ENCODE measurements at places on chromosomes 16 and 17.

DNA sequence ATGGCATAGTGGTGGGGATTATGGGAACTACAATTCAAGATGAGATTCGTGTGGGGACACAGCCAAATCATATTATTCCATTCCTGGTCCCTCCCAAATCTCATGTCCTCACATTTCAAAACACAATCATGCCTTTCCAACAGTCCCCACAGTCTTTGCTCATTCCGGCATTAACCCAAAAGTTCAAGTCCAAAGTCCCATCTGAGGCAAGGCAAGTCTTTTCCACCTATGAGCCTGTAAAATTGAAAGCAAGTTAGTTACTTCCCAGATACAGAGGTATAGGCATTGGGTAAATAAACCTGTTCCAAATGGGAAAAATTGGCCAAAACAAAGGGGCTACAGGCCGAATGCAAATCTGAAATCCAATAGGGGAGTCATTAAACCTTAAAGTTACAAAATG is 1063.2 kb downstream of the CDH11 start:
- no peak for DNase-seq

- DNase-seq: no peak
These were observed 42.4 kb upstream of the CRISPLD2 start for GRCh38 chr16:84777435-84777834.

DNA sequence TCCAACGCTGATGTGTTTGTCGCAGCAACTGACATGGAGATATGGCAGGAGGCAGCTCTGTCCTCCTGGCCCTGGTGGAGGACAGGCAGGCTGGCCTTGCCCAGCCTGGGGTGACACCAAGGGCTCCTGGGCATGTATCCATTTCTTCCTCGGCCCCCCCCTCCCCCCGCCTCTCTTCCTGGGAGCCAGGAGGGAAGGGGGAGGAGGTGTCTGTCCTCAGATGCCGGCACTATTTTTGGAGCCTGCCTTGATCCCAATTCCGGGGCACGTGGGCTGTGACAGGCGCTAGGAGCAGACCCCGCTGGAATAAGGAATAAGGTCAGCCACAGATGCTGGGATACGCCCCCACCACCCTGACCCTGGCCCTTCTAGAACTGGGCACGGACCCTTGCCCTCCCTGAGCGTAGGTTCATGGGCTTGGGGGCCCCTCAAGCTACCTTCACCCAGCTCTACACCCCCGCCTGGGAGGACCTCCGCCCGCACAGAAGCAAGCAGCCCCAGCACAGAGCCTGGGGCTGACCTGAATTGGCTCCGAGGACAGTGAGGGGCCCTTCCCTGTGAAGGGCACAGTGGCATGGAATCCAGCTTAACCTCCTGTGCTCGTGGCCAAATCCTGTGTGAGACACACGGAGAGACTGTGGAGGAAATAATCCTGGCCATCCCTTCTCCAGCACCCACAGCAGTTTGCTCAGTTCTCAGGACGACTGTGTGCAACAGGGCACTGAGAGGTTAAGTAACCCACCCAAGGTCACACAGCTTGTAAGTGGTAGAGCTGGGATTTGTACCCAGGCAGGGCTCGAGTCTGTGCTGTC is 24.1 kb downstream of the SEC14L5 start:
- no peak for DNase-seq

DNA sequence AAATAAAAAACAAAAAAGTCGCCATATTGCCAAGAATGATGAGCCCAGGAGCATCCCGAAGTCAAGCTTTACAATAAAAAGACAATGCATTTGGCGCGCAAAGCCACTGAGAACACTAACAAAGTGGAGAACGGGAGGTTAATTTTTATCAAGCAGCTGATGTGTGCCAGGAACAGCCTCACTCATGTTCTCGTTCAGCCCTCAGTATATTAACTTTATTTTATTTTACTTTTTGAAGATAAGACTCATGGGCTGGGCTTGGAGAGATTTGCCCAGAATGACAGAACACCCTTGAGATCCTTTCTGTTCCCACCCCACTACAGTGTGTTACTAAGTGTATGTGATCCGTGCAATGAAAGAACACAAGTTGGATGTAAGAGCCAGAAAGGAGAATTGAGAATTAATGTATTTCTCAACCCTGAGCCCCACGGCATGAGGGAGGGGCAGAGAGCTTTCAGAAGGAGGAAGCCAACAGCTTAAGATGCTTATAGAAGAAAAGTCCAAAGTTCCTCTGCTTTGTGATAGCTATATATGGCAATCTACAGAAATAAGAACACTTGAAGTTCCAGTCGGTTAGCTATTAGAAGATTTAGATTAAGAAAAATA is 48.4 kb downstream of the COTL1 start:
- no peak for DNase-seq

DNA sequence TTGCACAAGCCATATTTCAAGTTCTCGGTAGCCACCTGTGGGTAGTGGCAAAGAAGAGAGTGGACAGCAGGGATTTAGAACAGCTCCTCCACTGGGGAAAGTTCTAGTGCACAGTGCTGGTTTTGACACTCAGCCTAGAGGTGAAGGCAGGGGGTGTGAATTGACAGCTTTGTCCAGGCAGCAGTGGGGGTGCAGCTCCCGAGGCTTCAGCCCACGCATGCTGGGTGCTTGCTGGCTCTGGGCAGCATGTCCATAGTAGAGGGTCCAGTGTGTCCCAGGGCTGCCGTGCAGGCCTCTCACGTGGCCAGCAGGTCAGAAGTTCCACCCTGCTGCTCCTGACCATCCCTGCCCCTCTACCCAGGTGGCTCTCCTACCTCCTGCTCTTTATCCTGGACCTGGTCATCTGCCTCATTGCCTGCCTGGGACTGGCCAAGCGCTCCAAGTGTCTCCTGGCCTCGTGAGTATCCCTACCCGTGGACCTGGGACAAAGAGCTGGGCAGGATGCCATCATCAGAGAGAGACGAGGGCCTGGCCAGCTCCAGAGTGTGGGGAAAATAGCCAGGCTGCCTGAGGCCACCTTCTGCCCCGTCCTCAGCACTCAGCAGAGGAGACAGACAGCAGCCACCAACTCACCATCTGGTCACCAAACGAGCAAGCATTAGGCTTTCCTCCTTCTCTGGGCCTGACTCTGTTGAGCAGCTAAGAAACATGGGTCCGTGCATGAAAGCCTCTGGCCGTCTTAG is 29.8 kb downstream of the TTYH2 start:
- DNase-seq: no peak

- no peak for DNase-seq
These were observed 27.6 kb downstream of the CCDC40 start for GRCh38 chr17:80063830-80064585.

DNA sequence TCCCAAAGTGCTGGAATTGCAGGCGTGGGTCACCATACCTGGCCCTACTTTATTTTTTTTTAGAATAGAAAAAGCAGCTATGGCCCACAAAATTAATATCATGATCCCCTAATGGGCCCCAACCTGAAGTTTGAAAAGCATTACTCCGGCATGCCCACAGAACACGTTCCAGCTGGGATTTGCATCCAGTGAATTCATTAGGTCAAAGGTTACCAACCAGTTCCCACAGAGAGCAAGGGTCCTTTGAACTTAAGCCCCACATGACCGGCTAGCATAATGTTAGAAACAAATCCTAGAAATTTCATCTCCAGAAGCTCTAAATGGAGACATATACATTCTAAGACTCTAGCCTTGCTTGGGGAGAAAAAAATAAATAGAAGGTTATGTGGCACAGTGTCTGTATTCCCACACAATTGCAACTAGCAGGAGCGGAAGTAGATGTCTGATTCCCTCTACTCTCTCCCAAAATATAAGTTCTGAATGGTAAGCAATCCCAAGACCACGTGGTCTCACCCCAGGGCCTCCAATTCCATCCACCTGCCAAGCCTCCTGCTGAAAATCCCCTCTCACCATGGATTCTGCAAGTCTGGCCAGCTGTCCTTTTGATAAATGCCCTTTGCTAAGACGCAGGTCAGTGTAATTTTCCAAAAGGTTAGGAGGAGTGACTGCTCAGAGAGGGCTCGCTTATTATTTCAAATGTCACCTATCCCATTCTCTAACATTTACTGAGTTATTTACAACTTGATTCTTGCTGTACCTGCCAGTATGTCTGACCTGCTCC is 395.8 kb downstream of the NPIPA8 start:
- no peak for DNase-seq

GRCh38 chr17:57995076-57995956 is 7.3 kb upstream of the VEZF1 start:
- peak; percentile 80 for DNase-seq

- peak; percentile 53 for DNase-seq
These were observed 3.7 kb downstream of the NOL3 start for GRCh38 chr16:67173808-67174705.

DNA sequence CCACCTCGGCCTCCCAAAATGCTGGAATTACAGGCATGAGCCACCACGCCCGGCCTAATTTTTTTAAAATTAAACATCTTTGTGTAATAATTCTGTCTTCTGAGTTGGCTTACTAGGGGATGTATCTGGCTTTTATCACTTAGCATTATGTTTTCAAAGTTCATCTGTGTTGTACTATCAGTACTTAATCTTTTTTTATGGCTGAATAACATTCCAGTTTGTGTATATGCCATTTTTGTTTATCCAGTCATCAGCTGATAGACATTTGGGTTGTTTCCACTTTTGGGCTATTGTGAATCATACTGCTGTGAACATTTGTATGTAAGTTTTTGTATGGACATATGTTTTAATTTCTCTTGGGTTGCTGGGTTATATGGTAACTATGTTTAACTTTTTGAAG is 69.0 kb downstream of the CHD9 start:
- no peak for DNase-seq

- DNase-seq: no peak
These were observed 2.7 kb downstream of the OTOP3 start for GRCh38 chr17:74938194-74938950.

- DNase-seq: no peak
These were observed 511.9 kb downstream of the HAPSTR1 start for GRCh38 chr16:9603316-9603715.

DNA sequence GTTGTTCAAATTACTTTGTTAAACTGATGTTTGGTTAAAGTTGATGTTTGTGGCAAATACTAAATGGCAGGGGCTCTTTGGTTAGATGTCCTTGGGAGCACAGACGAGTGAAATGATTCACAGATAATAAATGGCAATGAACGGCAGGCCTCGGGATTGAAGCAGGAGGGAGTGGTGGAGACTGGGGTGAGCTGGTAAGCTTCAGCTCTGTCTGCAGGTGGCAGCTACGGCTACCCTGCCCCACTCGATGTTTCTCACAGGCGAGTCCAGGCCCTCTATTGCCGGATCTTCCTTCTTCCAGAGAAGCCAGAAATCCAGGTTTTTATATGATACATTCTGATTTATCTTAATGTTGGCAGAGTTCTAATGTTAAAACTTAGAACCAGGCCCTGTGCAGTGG is 144.8 kb upstream of the CACNG5 start:
- DNase-seq: no peak

- no peak for DNase-seq
These were observed 8.5 kb upstream of the BAIAP2 start for GRCh38 chr17:81026266-81027036.

All from NCI-H774 (cell line).